Fibroblast of lung (primary cell): ENCODE measurements at places on chromosomes 5 and 9.

DNA sequence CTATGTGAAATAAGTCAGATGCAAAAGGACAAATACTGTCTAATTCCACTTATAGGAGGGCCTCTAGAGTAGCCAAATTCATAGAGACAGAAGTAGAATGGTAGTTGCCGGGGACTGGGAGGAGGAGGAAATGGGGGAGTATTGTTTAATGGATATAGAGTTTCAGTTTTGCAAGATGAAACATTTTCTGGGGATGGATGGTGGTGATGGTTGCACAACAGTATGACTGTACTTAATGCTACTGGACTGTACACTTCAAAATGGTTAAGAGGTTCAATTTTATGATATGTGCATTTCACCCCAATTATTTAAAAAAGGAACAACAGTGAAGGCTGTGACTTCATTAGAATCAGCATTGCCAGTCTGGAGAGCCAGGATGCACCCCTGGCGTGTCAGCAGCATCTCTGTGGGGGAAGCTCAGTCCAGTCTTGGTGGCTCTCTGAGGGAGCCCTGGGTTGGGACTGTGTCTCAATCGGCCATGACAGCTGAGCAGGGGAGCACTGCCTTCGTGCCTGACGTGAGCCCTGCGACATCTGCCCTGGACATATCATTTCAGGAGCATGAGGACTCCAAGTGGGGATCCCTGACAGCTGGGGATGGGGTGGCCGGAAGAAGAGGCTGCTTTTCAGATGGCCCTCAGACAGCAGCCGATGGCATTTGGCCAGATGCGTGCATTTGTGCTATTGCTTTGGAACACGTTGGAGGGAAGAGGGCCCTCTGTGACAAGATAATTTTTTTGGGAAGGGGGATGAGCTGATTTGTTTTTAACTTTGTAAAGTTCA lies 130.8 kb upstream of the STC2 start:
- peak; percentile 28 for DNase-seq

- DNase-seq: no peak
Measured at GRCh38 chr5:109450129-109450877, 40.5 kb upstream of the PJA2 start.

DNA sequence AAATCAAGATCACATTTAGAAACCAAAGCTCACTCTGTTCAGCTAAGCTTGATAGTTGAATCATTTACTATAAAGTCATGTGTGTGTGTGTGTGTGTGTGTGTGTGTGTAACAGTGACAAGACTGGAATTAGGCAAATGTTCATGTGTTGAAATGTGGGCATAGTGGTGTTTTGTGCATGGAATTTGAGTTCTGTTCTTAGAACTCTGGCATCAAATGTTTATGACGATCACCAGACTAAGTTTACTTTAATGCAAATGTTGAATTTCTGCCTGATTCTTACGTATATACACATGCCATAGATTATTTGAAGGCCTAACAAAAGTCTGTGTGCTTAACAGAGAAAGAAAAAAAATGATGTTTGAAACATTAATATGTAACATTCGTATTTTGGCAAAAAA lies 72.8 kb upstream of the COL5A1 start:
- DNase-seq: no peak

GRCh38 chr5:106171708-106172107 lies 1499.0 kb downstream of the EFNA5 start:
- peak; percentile 73 for DNase-seq

DNA sequence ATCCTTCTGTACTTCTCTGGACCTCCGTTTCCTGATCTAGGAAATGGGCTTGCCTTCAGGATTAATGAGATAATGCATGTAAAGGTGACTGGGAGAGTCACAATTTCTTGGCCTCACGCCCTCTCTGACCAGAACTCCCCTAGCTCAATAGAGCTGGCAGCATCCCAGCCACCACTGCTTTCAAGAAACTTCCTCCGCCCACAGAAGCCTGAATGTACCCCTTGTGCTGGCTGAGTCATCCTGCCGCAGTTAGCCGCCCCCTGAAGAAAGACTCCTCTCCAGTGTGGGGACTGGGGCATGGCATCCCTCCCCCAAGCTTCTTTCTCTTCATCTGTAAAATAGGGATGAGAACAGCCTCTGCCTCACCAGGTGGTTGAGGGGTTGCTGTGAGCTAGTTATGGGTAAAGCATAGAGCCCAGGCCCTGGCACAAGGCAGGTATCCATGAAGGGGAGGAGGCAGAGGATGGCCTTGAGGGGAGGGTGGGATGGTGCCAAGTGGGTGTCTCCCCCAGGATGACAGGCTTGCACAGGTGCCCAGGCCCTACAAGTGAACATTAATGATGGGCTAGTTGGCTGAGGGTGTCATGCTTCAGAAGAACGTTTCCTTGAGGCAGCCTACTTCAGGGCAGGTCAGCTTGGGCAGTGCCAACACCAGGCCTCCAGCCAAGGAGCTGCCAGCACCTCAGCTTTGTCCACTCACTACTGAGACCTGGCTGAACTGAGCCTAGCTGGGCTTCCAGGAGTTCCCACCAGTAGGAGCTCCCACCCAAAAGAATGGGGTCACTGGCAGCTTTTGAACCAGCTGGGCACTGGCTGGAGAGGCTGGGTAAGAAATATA lies 3.4 kb downstream of the PDLIM4 start:
- DNase-seq: peak; percentile 88

DNA sequence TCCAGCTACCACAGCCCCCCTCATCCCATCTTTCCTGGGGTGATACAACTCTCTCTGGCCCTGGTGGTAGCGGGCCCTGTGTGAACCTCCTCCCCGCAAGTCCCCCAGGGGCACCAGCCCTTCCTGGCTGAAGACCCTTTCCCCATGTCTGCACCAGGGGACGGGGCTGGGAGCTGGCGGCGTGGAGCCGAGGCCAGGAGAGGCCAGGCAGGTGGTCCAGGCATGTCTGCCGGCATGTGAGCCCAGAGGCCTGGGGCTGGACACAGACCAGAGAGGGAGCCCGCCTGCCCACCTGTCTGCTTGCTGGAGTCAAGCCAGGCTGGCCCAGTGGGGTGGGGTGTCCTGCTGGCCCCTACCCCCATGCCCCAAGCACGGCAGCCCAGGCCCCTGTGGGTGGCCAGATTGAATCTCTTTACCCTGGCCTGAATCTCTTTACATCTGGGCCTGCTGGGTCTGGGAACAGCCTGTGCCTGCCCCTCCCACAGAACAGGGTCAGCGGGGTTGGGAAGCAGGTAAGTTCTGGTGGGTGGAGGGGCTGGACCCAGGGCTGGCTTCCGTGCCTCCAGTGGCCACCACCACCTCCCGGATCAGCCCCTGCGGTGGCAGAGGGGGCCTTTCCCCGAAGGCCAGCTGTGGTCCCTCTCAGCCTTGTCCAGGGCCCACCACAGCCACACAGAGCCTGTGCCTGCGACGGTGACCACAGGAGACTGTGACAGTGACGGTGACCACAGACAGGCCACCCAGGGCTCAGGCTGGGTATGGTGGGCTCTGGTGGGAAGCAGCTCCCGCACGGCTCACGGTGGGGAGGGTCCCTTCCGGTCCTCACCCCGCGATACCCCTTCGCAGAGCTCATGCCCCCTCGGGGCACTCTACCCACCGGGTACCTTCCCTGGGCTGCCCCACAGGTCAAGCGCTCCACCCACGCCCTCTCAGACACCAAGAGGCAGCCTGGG lies 7.1 kb downstream of the LCN12 start:
- no peak for DNase-seq

- no peak for DNase-seq
Measured at GRCh38 chr9:16904655-16905054, 34.2 kb upstream of the BNC2 start.

GRCh38 chr5:4212071-4212739 lies 616.6 kb downstream of the IRX1 start:
- DNase-seq: no peak

DNA sequence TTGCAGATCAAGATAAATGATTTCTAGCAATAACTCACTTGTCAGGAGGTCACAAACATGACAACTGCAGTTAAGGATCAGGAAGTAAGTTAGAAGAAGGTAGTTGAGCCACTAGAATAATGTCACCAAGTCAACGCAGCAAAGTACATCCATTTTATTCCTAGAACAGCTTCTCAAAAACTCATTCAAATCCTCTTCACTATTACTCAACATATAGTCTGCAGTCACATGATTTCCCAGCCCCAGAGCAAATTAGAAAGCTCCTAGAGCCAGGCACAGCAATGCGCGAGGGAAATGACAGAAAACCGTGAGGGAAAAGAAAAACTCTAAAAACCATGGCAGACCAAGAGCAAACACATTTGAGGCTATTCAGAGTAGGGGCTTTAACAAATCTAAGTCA lies 49.9 kb upstream of the ZNF622 start:
- DNase-seq: no peak

GRCh38 chr5:15719784-15720183 lies 219.8 kb downstream of the FBXL7 start:
- no peak for DNase-seq

DNA sequence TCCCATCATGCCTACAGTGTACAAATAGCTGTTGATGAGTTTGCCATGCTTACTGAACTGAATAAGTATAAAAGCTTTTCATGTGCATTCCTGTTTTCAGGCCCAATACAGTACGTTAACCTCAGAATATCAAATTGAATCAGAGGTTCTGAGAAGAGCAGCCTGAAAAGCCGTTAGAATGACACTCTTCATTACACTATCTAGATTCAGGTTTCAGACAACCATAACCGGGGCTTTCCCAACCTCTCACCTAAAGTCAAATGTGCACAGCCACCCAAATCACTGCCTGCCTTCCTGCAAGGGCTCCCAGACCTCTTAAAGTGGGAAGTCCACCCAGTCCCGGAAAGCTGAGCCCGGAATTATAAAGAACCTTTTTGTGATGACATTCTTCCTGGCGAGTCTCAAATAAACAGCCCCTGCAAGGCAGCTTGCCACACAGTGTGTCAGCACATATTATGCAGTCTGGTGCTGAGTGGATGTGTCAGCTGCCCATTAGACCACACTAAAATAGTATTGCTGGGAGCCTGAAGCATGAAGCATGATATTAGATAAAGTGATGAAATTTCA lies 245.8 kb downstream of the TLE4 start:
- no peak for DNase-seq

DNA sequence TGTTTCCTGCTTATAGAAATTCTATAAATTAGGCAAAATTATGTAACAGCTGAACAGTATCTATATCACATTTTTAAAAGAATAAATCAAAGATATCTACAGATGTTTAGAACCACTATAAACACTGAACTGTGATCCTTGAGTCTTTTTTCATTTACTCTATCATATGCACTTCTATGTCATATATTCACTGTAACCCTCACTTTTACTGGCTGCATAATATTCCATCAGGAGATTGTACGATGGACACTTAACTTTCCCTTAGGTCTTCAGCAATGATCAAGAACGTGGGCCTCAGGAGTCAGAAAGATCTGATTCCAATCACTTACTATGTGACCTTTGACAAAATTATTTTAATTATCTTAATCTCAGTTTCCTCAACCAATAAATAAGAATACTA lies 41.0 kb downstream of the CLINT1 start:
- no peak for DNase-seq

GRCh38 chr5:176134529-176135223 lies 103.5 kb upstream of the SIMC1 start:
- no peak for DNase-seq

DNA sequence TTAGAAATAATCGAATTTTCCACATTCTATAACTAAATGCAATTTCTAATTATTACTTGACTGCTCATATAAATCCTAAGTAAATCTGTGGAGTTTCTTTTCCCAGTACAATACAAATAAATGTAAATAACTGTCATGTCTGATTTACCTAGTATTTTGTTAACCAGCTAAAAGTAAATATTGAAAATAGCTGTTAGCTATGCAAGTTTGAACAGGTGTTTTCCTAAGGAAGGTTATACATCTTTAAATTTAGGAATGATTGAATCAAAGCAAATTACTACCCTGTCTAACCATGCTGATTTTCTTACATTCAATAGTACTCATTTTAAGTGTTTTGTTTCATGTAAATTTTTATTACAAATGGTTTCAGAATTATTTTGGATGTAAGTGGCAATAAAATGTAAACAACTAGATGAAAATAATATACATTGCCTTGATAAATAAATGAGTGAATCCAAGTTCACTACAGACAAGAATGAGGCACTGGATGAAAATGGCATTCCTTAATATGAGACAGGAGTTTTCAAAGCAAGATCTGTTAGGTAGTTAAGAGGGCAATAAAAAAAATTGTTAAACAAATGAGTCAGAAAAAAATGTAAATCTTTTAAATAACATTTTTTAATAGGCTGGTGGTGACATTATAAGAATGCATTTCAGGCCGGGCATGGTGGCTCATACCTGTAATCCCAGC lies 15.8 kb downstream of the MCIDAS start:
- no peak for DNase-seq
